NT2/D1 (cell line): ENCODE measurements at places on chromosomes 5 and 9.
A peak's percentile ranks its signal among the peaks of the same experiment; 100 is the strongest.

- DNase-seq, result no peak
Observed at GRCh38 chr5:163846512-163846911, 341.1 kb downstream of the MAT2B start.

- DNase-seq, result no peak
Observed at GRCh38 chr9:128903871-128904620, 16.7 kb upstream of the PHYHD1 start.

GRCh38 chr5:114636271-114636670, 274.4 kb downstream of the KCNN2 start:
- no peak for DNase-seq

DNA sequence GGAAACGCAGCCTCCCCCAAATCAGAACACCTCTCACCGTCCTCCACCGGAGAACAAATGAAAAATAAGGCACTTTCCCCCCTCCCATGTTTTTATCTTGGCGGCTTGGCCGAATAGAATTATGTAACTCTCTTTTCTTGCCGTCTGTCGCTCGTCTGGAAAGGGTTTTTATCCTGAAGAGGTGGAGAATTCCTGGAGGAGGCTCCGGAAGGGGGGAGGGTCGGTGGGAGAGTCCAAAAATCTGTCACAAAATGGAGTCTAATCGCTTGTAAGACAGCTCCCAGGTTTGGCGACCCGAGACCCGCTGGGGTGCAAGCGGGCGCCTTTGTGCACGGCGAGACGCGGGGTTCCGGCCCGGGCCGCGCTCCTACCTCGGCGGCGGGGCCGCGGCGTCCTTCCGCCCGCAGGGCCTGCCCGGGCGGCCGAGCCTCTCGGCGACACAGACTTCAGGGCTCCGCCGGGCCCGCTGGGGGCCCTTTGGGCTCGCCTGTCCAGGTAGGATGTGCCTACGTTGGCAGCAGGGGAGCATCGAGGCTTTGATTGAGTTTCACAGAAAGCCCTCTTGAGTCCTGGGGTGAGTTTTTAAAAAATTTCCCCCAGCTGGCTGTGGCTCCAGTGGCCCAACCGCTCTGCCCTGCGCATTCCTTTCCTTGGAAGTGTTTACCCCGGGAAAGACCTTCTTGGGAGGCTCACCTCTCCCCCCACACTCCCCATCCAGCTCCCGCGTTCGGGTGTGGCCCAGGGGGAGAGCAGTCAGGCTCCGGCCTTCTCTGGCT, 5.0 kb downstream of the LMX1B start:
- no peak for DNase-seq

GRCh38 chr9:68871236-68871635, 142.7 kb downstream of the PRKACG start:
- DNase-seq, result no peak

GRCh38 chr5:135741040-135741439, 93.4 kb upstream of the SLC25A48 start:
- DNase-seq, result no peak

DNA sequence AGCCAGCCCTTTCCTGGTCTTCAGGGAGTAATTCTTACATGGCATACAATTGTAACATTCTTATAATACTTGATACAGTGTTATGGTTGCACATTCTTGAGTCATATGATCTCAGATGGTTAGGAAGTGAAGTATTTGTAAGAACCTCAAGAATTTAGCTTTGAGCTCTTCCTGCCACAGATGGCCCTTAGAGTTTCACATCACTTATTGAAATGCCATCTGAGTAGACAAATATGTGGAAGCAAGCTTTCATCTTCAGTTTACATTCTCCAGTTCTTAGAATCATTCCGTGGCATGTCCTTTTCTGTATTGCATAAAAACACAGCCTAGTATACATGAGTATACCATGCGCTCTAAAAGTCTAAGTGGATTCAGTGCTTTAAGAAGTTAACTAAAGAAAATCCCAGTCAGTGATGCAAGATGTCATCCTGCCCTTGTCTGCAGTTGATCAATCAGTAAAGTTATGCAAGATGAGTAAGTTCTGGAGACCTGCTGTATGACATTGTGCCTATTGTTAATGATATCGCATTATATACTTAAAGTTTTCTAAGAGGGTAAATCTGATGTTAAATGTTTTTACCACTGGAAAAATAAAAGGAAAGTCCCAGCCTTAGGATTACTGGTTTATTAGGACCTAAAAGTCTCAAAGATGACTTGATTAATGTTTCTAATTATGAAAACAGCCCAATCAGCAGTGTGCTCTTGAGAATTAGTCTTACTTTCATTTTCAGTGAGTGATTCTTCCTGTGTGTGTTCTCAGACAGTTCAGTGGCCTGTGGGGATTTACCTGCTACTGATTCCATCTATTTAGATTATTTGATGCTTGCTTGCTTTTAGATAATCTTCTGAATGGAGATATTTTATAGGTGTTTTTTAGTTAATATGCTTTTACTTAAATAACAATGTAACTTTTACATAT, 29.4 kb downstream of the RHOBTB3 start:
- DNase-seq, result no peak

DNA sequence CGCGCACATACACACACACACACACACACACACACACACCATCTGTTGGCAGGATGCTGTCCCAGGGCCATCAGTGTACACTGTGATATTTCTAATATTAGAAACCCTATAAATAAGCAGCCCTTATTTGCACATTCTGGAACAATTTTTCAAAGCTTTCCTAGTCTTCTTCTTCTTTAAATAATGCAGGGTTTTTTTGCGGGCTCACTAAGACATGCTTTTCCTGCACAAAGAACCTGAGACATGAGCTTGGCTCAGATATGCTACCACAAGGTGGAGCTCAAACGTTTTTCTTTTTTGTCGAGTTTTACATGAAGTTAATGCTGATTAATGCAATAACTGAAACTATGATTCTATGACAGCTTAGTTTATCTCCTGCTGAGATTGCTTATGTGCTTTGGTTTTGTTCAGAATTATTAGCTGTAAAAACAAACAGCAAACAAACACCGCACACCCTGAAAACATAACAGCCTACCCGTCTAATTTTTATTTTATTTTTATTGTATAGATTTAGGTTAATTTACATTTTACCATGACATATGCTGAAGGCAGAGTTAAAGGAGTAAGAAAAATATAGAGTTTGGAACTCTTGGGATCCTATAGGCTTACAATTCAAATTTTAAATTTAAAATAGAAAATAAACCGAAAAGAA, 95.8 kb downstream of the ALDH1A1 start:
- peak; percentile 28 for DNase-seq

- no peak for DNase-seq
Observed at GRCh38 chr9:94779693-94780290, 53.3 kb downstream of the AOPEP start.

- DNase-seq, result no peak
Observed at GRCh38 chr9:136823136-136824046, 15.6 kb downstream of the RABL6 start.

DNA sequence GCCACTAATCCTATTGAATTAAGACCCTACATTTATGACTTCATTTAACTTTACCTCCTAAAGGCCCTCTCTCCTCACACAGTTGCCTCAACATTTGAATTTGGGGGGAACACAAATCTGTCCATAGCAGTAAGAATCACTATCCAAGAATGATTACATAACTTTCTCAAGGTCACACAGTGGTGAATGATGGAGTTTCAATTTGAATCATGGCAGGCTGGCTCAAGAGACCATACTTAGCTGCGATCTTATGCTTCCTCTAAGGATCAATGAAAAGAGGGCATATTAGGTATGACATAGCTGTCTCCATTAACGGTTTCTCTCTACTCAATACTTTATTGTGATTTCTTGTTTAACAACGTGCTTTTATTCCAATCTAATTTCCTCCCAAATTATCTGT, 44.1 kb upstream of the PDE4D start:
- no peak for DNase-seq

DNA sequence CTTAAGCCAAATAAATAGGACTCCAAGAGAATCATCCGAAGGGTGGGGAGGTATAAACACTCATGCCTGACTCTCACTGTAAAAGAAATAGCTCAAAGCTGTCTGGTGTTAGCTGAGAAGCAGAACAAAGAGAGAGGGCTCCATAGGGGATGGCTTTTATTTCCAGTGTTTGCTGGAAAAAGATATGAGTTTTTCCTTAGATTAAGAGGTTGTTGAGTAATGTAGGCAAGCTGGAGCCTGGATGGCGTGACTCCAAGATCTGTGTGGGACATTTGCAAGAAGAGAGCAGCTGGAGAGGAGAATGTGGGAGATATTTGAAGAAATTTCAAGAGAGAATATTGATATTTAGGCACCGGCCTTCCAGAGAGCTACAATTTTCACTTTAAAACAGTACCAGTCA, 793.7 kb upstream of the RGMB start:
- no peak for DNase-seq

GRCh38 chr5:142425286-142426065, 100.7 kb upstream of the SPRY4 start:
- DNase-seq, result no peak

DNA sequence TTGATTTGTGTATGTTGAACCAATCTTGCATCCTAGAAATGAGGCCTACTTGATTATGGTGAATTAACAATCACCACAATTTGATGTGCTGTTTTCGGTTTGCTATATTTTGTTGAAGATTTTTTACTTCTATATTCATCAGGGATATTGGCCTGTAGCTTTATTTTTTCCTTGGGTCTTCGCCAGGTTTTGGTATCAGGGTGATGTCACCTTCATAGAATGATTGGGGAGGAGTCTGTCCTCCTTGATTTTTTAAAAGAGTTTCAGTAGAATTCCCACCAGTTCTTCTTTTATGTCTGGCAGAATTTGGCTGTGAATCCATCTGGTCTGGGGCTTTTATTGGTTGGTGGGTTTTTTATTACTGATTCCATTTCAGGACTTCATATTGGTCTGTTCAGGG, 115.2 kb downstream of the CPLANE1 start:
- DNase-seq, result no peak

DNA sequence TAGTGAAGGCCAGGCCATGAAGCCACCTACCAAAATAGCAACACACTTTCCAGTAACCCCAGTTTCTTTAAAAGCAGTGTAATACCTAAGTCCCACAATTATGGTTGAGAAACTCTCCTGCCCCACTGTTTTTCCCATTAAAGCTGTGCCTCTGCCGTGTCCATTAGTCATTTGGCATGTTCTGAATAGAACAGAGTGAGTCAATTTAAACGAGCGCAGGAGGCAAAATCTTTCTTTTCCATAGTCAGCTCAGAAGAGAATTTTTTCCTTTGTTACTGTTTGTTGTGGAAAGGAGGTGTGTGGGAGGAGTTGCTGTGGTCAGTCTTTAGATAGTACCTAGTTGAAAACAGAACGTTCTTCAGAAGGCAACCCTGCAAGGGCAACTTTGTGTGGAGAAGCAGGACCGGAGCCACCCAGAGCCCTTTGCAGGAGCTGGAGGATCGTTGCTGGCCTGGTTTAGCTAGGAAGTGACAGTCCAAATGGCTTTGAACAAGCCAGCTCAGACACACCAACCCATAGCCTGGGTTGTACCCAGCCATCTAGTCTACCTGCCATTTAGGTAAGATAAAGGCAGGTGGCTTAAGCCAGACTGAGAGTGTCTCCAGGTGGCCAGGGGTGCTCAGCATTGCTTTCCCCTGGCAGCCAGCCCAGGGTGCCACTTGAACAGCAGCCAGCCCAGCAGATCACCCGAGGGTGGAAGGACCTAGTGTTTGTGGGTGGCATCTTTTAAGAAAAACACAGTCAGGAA, 30.4 kb downstream of the GADD45G start:
- no peak for DNase-seq

DNA sequence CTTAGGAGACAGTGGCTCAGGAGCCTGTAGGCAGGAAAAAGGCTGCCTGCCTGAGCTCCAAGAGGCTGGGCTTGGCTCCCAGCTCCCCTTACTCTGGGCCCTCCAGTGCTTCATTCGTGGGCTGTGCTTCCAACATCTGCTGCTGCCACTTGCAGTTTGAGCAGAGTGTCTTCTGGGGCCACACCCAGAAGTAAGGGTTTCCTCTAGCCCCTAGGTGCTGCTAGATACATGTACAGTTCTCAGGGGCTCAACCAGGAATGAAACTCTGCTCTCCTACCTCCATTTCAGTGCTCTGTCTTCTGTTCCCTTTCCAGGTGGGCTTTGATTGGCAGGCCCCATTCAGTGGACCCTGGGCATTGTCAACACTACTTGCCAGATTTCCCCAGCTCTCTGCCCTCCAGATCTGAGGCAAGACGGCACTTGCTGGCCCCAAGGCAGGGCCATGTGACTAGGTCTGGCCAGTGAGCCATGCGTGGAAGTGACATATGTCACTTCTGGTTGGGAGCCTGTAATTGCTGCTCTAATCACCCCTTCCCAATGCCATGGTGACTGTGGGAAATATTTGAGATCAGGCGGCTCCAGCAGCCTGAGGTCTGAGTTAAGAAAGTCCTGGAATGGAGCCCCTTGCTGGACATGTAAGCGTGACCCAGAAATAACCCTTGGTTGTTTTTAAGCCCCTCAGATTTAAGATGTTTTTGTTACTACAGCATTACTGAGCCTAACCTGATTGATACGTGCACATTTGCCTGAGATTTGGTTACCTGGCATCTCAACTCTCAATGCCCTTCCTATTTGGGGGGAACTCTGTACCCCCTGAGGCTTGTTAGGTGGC, 9.4 kb upstream of the BOD1 start:
- no peak for DNase-seq

DNA sequence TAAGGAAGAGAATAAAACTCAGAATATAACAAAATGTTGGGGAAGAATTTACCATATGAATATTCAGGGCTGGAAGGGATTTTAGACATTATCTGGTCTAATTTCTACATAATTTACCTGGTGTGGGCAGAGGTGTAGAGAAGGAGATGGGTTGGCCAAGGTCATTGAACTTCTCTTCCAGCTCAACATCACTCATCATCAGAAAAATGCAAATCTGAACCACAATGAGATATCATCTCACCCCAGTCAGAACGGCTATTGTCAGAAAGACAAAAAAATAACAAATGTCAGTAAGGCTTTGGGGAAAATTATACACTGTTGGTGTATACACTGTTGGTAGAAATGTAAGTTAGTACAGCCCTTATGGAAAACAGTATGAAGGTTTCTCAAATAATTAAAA, 121.7 kb downstream of the PTTG1 start:
- DNase-seq, result no peak

GRCh38 chr5:176881816-176882566, 17.2 kb downstream of the HK3 start:
- DNase-seq, result no peak

GRCh38 chr5:60945813-60946187, 795 bp downstream of the NDUFAF2 start:
- no peak for DNase-seq

DNA sequence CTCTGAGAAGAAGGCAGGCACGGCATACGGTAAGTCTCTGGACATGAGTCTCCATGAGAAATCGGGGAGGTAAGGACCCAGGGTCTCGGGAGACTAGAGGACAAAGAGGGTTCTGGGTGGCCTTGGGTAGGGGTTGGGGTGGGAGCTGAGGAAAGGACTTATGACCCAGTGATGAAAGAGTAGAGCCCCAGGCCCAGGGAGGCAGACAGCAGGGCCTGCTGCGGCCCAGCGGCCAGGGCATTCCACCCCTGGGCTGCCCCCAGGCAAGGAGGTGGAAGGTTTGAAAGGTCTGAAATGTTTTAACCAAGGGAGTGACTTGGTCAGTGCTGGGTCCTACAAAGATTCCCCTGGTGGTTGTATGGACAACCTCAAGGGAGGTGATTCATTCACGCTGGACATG, 89.1 kb downstream of the CRB2 start:
- DNase-seq, result no peak
